ENCODE measurements at places on chromosomes 5 and 9.

- no peak for DNase-seq
Observed at GRCh38 chr9:116174347-116174746, 20.8 kb downstream of the PAPPA start.

- DNase-seq: no peak
Observed at GRCh38 chr5:170292179-170293104, 5.1 kb downstream of the LCP2 start.

DNA sequence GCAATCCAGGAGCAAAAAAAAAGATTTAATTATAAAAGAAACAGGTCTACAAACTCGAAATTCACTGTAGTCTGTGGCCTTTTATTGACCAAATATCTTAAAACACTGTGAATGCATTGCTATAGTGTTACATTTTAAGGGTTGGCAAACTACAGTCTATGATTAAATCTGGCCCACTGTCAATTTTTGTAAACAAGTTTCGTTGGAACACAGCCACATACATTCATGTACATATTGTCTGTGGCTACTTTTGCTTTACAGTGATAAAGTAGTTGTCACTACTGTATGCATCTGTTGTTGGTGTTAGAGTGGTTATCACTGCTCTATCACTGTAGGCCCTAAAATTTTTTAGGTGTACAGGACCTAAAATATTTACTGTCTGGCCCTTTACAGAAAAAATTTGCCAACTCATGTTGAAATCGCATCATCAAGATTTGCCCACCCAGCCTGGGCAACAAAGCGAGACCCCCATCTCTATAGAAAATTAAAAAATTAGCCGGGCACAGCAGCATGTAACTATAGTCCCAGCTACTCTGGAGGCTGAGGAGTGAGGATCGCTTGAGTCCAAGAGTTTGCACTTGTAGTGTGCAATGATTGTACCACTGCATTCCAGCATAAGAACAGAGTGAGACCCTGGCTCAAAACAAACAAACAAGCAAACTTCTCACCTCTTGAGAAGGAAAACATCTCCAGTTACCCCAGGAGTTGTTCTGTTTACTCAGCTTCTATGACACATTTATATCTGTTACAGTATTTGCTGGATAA lies 89.0 kb downstream of the ERBIN start:
- no peak for DNase-seq

DNA sequence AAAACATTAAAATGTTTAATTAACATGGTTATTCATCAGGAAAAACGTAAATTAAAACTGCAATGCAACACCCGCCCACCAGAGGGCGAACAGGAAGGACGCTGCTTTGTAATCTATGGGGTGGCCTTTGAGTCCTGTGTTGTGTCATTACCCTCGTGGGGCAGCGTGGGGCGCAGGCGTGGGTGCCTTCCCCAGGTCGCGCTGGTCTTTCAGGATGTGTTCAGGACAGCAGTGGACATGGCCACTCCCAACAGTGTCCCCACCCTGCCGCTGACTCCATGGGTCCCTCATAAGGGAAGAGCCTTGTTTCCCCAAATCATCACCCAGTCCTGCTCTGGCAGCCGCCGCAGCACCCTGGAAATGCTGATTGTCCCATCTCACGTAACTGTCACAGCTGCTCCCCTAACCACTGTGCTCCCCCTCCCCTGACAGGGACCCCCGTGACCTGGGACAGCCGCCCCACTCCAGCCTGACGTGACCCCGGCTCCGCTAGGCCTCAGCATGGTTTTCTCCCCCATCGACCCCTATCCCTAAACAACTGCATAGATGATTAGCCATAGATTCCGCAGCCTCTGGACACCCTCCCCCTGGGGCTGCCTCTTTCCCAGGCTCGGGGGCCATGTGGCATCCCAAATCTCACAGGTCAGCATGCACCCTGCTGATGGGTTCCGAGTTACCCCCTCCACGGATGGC lies 36.4 kb downstream of the GLT6D1 start:
- DNase-seq: peak; percentile 58

GRCh38 chr5:168976311-168976970 lies 324.5 kb downstream of the SLIT3 start:
- no peak for DNase-seq

DNA sequence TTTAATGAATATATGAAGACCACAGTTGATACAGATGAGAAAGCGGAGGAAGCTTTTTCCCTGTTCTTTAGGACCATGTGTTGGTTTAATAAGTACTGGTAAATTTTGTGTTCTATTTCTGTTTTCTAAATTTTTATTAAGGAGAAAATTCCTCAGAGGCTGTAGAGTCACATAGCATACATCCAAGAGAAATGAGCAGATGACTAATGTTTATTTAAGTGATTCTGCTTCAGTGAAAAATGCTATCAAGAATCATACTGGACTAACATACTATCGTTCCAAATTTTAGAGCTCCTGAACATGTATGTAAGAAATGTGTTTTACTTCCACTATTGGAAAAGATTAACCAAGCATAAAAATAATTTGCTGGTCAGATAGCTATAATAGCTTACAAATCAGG lies 115.0 kb downstream of the KIAA1958 start:
- DNase-seq: no peak

DNA sequence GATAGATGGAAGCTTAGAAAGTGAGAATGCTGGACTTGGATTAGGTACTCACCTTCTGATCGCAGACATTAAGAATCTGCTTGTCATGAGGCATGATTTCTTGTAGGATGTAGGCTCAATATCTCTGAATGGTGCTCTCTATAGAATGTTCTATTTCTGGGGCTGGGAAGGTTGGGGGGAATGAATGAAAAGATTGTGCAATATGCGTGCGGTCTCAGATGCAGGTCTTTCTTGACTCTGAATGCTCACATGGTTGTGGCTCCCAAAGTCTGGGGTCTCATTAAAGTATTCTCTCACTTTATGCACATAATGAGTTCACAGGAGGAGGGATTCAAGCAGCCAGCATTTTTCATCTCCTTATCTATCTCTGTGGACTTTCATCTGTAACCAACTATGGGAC lies 482.0 kb upstream of the CD180 start:
- no peak for DNase-seq

GRCh38 chr9:113462781-113463286 lies 693 bp upstream of the RGS3 start:
- DNase-seq: no peak

DNA sequence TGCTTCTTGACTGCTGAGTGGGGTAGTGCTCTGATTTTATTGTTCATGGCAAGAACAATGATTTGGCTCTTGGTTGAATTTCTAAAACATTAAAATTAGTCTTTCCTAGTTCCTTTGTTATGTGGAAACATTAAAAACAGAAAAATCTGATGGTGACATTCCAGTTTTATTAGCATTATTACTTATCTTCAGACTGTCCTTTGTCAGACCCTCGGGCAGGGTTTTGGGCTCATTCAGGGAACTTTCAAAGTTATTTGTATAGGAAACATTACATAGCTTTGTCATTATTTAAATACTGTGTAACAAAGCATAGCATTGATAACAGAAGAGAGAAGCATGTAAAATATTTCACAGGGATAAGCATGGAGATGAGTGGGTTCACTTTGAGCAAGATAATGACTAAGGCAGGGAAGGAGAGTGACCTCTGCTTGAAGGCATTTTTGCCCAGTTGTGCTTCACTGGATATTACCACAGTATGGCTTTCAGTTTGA lies 119.9 kb downstream of the KDM4C start:
- DNase-seq: no peak

GRCh38 chr9:132656299-132656698 lies 13.5 kb downstream of the DDX31 start:
- DNase-seq: no peak

DNA sequence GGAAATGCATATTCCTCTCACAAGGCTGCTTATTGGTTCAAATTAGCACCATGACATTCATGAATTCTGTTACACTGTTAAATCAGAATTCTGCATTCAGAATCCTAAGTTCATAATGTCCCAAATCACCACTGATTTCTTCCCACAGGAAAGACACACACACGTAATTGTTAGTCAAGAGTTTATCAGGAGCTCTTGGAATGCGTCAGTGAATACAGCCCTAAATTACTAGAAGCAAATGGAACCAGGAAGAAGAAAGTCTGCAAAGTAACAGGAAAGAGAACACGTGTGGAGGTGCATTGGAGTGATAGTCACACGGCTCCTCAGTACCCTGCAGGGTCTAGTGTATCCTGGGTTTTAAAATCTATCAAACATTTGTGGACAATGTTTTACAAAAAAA lies 110.2 kb downstream of the ANXA2R start:
- no peak for DNase-seq

DNA sequence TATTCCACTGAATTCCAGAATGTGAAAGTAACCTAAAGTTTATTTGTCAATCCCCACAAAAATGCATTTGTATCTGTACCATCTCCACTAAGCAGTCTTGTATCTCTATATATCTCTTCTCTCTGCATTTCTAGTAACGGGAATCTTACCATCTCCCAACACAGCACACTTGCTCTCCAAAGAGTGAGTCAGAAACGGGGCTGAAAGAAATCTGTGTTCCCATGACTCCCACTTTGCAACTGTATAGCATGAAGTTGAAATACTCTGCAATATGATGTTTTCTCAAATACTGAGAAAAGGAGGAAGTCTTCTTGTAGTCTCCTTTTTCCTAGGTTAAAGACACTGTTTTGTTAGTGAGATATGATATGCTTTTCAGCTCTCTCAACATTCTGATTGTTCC lies 848.8 kb upstream of the ACO1 start:
- no peak for DNase-seq

DNA sequence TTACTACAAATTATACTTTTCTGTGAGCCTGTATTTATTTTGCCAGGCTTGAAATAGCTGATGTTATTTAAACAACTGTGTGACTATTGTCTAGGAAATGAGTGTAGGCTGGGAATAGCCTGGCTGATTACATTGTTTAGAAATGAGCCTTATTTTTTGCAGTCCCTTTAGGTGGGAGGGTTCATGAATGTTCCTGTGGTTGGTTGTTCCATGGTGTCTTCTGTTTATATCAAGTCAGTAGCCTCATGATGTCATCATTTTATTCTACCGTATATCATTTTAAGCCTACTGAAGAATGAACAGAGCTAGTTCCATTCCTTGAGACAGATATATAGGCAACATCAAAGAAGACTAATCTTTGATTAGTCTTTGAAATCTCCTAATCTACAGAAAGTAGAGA lies 53.1 kb downstream of the MAP1B start:
- DNase-seq: no peak

GRCh38 chr5:149857499-149857898 lies 87.1 kb downstream of the PDE6A start:
- no peak for DNase-seq

DNA sequence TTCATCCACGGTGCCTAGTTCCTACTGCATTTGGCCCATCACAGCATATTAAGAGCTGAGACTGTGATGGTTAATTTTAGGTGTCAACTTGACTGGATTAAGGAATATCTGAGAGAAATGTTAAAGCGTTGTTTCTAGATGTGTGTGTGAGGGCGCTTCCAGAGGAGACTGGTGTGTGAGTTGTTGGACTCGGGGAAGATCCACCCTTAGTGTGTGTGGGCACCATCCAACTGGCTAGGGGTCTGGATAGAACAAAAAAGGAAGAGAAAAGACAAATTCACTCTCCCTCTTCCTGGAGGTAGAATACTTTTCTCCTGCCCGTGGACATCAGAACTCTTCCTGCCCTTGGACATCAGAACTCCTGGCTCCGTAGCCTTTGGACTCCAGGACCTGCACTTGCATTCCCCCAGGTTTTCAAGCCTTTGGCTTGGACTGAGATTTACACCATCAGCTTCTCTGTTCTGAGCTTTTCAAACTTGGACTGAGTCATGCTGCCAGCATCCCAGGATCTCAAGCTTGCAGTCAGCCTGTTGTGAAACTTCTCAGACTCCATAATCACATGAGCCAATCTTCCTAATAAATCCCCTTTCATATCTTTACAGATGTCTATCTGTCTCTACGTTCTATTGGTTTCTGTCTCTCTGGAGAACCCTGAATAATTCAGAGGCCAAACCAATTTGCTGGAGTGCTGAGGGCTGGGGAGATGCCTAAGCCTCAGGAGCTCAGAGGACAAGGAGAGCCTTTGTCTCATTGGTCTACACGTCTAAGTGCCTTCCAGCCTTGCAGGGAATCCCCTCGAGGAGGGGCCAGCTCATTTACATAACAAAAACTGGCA lies 164.5 kb downstream of the DCP2 start:
- no peak for DNase-seq

DNA sequence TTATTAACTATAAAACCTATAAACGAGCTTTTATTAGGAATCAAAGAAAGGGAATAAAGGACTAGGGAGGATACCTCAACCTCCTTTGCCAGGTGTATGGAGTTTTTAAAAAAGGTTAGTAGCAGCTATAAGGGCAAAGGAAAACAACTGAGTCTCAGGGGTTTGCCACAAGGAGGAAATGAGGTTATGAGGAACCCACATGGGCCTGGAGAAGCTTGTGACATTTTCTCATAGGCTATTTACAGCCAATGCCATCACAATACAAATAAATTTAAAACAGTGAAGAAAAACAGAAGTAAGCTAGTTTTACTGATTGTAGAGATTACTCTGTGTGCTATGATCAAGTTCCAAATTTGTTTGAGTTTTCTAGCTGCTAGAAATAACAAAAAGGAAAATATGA lies 92.6 kb downstream of the CDKN2A start:
- no peak for DNase-seq

DNA sequence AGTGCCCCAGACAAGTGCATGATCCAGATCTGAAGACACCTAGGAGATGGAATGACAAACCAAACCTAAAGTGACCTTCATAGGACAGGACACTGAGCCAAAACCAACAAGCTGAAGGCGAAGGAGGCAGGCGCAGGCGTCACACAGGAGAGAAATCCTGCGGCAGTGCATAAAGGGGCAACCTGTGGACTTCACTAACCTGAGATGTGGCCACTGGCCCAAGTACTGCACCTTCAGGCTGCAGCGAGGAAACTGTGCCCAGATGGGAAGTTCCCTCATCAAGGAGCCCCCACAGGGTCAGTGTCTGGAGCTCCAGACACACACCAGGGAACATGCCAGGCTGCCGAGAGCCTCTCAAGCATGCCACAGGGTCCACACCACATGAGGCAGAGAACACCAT lies 3.7 kb downstream of the IPPK start:
- DNase-seq: peak; percentile 1

GRCh38 chr5:169934990-169935389 lies 45.3 kb downstream of the INSYN2B start:
- DNase-seq: no peak

DNA sequence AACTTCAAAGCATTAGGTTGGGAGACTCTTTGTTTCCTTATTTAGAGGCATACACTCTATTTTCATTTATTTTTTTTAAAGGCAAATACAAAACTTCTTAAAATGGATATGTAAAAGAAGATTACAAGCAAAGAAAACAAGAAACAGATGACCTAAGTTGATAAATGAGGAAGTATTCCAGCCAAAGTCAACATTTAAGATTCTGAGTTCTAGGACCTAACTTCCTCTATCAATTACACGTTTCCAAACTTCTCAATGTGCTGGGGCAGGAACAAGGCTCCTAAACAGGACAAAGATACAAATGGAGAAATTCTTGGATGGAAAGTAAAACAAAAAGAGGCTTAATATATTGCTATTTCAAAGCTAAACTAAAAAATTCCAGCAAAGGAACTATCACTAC lies 89.5 kb downstream of the TLE1 start:
- DNase-seq: no peak

- no peak for DNase-seq
Observed at GRCh38 chr9:124618476-124618875, 111.3 kb upstream of the NR5A1 start.
